Stimulated activated CD8-positive, alpha-beta memory T cell treated with anti-CD3 and anti-CD28 coated beads, Interleukin-2, amount 100 ng/mL, for 1 hour (primary cell): ENCODE measurements at places on chromosomes 2 and 18.

DNA sequence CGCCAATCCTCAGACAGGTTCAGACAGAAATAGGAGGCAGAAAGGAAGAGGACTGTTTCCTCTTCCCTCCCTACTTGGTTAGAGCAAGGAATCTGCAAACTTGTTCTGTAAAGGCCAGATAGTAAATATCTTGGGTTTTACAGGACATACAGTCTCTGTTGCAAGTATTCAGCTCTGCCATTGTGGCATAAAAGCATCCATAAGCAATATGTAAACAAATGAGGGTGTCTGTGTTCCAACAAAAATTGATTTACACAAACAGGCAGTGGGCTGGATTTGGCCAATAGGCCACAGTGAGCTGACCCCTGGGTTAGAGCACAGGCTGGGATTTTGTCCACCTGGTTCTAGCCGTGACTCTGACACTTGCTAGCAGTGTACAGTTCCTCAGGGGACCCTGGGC lies 89.4 kb downstream of the NRP2 start:
- no peak for DNase-seq

DNA sequence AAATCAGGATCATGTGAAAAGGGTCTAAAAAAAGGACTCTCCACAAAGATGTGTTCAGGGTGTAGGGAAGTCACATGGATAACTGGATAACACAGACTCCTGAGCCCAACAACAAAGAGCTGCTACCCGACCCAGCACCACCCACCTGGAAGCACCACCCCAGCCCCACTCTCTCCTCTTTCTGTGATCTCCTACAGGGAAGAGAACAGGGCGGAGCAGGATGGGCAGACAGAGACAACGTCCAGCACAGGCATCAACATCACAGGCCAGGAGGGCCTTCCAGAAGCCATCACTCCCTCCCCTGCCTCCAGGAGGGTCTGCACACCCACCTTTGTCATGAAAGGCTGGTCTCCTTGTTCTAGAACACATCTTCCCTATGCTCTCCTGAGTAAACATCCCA lies 1.3 kb upstream of the CIB4 start:
- DNase-seq: no peak

DNA sequence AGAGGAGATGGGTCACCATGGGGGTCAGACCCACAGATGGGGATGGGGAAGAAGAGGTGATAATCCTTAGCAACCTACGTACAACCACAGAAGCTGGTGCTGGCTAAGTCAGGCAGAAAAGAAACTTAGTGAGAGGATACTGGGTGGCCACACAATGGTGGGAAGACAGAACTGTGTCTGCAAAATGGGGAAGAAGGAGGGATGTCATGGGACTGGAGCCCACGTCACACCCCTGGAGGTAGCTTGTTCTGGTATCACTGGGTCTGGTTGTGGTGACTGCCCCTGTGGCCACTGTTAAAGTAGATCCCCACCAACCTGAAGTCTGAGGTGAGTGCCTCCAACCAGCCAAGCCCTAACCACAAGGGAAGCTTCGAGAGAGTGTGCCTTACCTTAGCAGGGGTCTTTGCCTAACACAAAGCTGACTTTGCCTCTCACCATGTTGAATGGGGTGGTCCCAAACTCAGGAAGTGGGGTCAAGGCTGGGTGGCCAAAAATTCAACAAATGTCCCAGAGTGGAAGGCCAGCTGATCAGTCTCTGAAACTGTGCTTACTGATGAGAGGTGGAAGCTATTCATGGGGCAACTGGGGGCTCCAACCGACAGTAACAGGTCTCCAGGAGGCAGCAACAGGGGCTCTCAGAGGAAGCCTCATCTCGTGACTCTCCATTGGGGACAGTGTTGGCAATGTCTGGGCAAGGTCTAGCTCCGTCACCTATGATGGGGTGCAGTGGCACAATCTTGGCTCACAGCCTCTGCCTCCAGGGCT lies 64.8 kb upstream of the SLC1A4 start:
- no peak for DNase-seq

DNA sequence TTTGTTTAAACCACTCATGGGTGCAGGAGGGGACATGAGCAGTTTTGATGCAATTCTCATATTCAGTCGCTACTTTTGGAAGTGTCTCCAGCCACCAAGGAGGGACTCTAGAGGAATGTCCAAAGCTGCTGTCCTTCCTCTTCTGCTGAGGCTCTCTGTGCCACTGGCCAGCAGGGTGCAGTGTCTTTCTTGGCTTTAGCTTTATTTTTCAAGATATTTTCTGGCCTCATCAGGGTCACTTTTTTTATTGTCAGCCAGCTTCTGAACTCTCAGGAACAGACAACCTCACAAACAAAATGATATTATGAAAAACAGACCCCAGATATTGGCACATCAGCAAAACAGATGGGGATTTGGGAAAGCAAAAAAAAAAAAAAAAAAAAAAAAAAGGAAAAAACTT lies 289.3 kb upstream of the ZSWIM2 start:
- DNase-seq: no peak

DNA sequence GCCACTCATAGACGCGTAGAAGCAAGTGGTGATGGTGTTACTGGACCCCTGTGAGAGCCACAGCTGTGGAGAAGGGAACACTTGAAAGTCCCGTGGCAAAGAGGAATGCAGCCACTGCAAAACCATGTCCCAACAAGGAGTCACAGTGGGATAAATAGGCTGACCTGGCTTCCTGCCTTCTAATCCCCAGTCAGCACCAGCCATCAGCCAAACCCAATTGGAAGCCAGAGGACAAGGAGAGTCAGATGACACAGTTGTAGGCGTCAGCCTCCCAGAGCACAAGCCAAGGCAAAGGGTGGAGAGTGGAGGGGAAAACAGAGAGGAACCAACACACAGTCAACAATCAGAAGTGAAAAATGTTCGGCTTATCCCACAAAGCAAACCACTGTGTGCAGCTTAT lies 5.5 kb upstream of the CYBRD1 start:
- DNase-seq: no peak

DNA sequence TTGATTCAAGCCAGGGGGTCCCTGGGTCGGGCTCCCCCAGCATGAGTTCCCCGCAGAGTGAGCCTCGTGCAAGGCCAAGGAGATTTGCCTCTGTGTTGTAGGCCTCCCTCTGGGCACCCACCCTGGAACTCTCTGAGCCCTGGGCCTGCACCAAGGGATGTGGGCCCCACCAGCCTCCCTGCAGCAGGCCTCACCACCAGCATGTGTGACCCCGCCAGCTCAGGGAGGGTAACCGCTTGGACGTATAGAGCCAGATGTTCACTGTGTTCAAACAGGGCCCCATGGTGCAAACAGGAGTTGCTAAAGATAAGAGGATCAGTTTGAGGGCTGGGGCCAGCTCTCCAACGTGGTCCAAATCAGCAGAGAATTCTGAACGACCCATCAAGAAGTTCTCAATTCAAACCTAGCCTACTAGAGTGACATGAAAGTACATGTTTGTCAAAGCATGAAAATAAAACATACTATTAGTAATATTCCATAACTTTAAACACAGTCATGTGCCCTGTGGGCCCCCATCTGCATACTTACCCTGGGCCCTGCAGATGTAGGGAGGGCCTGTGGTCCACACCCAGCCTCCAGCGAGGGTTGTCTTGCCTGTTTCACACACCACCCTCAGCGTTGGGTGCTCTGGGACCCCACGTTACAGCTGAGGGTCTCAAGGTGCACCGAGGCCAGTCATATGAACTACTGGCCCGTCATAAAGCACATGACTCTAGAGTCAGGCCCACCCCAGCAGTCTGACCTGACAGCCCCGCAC lies 5.5 kb upstream of the TUBB6 start:
- no peak for DNase-seq

DNA sequence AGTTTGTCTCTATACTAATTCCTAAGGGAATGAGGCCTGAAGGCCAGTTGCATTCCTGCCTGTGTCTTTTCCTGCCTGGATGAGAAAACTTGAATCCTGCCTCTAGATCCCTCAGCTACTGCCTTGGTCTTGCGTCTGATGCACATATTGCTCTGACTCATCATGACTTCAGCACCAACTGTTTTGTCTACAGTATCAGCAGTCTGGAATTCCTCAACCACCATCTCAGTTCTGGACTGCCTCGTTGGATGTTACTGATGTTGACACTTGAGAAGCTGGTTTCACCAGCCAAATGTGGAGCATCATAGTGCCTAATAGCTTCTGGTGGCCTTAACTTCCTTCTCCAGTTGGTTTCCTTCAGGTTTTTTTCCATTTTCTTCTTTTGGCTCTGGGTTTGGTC lies 211.0 kb downstream of the CTNNA2 start:
- no peak for DNase-seq

- no peak for DNase-seq
These were observed 417.6 kb downstream of the LRRTM4 start for GRCh38 chr2:77104554-77104953.

DNA sequence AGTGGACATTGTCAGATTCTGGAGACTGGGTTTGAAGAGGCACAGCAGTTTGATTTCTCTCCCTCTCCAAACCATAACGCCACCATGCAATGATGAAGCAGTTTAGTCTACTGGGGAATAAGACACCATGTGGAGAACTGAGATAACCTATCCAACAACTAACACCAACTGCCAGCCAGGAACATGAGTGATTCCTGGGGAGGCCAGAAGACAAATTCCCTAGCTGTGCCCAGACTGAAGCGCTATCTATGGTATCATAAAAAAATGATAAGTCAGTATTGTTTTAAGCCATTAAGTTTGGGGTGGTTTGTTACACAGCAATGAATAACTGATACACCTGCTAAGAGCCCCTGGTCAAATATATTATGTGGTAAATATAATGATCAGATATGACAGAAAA lies 129.3 kb downstream of the EXOC6B start:
- no peak for DNase-seq

- DNase-seq: no peak
These were observed 8.6 kb upstream of the RPL37A start for GRCh38 chr2:216490061-216490460.

GRCh38 chr2:233650981-233651380 lies 14.7 kb downstream of the UGT1A10 start:
- no peak for DNase-seq

DNA sequence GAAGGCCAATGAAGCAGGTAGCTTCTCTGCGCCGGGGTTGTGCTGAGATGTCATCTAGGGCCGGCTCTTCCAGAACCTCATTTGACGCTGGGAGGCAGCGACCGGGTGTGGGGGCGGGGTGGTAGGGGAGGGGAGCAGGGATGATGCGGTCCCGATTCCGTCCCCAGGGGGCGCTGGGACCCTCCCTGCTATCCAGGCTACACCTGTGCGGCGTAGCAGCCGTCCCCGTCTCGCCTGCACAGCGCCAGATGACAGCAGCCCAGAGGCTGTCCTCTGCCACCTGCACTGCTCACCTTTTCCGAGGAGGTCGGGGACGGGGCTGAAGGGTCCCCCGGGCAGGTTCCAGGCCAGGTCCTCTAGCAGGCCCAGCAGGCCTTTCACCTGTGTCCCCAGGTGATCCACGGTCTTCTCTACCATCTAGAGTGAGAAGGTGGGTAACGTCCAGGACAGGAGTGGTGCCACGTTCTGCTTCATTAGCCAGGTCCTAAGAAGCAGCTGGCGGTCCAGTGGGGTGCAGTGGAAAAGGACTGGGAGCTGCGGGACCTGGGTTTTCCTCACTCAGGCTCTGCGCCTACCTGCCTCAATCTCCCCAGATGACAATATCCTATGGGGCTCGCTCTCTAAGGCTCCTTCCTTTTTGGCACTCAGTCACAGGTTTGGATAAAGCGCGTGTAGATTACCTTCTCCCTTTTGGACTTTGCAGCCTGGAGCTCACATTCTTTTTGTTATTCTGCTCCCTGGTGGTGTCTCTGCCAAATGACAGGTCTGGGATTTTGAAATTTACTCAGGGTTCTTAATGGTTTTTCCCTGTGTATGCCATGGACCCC lies 56.0 kb upstream of the RAB6C start:
- DNase-seq: no peak

DNA sequence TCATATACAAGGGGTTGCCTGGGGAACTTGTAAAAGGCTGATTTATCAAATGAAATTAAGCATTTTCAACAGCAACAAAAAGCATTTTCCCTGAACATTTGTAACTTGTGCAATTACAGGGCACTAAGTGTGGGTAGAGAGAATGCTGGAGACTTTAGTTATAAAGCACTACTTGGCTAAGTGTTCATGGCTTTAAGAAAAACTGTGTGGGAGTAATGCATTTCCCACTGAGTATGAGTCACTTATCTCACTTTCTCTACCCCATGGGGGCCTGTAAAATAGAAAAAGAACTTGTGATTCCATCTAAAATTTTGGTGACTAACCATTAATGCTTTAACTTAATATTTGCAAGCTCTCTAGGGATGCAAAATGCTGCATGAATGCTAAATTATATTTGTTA lies 193.4 kb downstream of the CCDC102B start:
- no peak for DNase-seq

DNA sequence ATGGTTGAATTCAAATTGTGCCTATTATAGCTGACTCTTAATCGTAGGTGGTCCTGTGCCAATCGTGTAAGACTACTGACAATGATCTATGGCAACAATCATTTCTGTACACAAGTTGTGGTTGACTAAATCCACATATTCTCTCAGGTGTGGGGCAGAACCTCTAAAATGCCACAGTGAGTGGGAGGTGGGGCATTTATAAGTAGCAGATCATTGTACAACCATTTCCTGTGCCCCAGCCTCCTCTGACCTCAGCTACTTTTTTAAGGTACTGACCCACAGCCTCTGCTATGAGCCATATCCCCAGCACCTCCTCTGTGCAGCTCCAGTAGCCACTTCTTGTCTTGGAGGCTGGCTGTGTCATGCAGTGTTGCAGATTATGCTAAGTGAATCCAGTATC lies 48.6 kb upstream of the RAPH1 start:
- no peak for DNase-seq

- DNase-seq: no peak
These were observed 60.9 kb upstream of the FZD7 start for GRCh38 chr2:201972621-201973255.

DNA sequence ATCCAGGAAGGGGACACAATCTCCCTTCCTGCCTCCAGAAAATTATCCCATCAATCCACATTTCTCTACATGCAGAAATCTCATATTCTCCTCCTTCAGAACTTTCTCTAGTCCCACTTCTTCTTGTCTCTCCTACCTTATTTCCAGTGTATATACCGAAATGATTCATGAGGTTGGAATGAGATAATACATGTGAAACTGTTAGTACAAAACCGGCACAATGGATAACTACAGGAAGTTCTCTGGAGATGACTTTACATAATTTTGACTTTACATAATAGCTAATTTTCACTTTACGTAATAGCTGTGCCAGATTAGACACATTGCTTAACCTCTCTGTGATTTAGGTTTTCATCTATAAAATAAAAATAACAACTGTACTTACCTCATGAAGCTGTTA lies 801.3 kb downstream of the ERBB4 start:
- no peak for DNase-seq

- no peak for DNase-seq
These were observed 222.1 kb downstream of the MTX2 start for GRCh38 chr2:176491172-176491904.

DNA sequence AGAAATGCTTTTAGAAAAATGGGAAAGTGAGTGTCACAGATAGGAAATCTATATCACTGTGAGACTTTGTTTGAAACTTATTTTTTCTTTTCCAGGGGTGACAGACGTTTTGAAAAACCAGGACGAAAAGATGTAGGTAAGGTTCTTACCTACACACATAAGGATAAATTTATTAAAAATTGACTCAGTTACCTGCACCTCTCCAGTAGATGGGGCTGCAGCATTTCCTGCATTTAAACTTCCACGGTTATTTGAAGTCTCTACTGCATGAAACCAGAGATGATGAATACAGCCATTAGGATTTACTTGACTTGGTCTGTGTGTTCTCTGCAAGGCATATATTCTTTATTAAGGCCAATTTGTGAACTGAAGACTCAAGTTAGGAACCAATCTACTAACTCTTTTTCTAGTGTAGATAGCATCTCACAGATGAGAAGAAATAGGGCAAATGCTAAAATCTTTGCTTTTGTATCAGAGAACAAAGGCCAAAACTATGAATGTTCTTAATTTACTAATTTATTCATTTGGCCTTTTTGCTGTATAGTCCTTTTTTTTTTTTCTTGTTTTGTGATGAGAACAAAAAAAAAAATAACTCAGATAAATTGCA lies 15.0 kb downstream of the KCNJ13 start:
- DNase-seq: no peak
